ENCODE measurements at places on chromosomes 6 and 20. TPM values are rescaled to one million over a fixed set of nuclear protein-coding genes. Genes with fewer than 3 reads are reported as not detected.

DNA sequence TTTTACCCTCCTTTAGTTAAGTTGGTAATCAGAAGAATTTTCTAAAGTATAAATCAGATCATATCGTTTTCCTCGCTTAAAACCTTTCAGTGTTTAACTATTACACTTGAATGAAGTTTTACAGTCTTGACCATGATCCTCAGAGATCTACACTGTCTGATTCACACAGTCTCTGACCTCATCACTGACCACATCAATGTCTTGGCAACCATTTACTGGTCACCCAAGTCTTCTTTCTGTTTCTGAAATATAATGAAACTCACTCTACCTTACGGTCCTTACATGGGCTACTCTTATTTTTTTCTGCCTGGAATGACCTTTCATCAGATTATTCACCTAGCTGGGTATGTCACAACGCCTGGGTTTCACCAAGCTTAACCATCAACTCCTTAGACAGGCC, 71.4 kb downstream of the ADGB start:
- DNase-seq: no peak

DNA sequence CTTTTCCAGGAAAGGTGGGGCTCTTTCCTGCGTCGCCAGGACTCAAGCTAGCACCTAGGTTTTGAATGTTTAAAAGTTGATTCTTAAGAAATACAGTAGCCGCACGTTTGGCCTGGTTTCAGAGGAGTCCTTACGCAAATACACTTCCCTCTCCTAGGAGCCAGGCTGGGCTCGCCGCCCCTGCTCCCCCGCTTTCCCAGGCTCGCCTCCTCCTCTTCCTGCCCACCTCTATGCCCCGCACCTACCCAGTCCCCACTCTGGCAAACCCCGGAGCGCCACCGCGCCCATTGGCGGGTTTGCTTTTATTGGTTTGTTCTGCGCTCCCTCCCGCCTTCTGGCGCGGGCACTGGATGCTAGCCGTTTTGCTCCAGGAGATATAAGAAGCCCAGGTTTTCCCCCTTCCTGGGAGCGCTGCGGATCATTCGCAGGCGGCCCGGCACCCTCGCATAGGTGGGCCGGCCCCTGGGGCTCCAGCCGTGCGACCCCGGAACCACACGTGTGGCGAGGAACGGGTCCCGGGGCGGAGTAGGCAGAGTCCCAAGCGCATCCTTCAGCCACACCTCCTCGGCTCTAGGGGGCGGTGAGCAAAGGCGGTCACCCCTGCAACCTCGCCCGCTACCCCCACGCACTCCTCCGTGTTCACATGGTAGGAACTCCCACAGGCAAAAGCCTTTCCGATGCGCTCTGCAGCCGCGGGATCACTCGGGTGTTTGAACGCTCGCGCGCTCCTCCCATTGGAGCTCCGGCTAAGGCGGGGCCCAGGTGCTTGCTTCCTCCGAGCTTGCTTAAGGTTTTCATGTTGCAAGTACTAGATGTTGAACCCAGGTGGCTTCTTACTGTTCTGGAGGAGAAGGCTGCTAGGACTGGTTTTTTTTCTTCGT, 119.0 kb downstream of the RTN4IP1 start:
- peak; percentile 61 for DNase-seq

DNA sequence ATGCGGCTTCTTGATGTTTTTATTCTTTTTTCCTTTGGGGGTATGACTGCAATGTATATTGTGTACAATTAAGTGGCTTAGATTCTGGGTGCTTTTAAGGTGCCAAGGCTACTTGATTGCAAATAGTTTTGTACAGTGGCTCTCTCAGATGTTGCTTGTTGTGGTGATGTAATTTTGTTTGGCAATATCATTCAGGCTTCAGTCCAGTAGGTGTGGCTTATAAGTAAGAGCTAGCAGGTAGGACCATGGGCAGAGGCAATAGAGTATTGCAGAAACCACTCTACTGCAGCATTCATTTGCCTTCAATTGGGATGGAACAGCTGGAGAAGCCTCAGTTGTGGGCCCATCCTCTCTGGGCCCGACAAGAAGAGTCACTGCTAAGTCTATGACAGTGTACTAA, 407.9 kb upstream of the MAN1A1 start:
- no peak for DNase-seq

The SLC24A3 gene
- 0.62 TPM for total RNA-seq

Data from left ventricle myocardium superior (tissue), 1 donor.